ENCODE measurements at places on chromosomes 7 and 10.

GRCh38 chr10:86712317-86712707 lies 44.0 kb downstream of the LDB3 start:
- DNase-seq = no peak

DNA sequence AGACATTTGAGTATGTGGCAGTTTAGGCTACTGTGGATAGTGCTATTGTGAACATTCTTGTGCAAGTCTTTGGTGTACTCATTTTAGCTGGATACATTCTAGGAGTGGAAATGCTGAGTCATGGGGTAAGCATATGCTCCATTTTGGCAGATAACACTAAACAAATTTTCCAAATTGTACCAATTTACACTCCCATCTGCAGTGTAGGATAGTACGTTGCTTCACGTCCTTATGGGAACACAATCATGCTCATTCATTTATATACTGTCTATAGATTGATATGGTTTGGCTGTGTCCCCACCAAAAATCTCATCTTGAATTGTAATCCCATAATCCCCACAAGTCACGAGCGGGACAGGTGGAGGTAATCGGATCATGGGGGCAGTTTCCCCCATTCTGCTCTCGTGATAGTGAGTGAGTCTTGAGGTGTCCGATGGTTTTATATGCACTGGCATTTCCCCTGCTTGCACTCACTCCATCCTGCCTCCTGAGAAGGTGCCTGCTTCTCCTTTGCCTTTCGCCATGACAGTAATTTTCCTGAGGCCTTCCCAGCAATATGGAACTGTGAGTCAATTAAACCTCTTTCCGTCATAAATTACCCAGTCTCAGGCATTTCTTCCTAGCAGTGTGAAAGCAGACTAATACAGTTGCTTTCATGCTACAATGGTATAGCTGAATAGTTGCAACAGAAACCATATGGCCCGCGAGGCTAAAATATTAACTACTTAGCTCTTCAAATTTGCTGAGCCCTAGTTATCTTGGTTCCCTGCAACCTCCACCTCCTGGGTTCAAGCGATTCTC lies 25.6 kb downstream of the RNF216 start:
- no peak for DNase-seq

- DNase-seq = no peak
Measured at GRCh38 chr7:7535691-7536090, at the start of gene COL28A1. Gene COL28A1, minus strand, starts transcription at chr7:7535873. Its CDS starts 2,998 bp downstream, at chr7:7532875.

DNA sequence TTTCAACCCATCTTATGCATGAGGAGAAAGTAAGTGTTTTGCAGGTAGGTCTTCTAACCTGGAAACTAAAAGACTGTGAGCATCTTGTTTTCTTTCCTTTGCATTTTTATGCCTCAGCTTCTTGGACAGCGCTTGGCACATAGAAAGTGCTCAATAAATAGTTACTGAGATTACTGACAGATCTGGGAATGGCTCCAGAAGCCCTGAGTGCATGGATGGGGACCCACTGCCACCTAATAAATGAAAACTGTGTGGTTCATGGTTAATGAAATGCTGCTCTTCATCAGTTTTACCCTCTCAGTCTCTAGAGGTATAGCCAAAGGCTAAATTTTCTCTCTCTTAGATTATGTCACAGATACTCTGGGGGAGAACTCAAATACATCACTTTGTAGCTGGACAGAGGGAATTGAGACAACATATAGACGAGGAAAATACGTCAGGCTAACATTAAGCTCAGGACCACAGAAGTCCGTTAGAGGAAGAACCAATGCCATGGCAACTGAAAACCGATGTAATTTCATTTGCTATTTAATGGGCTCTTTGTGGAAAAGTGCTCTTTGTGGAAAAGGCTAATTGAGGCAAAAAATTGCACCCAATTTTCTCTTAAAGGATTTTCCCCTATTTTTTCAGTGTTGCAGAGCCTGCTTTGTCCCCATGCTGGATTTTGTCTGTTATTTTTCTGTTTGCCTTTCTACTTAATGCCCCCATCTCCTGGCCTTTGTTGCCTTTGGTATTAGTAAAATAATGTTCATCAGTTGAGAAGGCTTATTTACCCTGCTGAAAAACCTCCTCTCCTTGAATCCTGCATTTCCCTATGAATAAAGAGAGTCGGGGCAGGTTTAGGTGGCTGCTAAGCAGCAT lies 17.8 kb downstream of the ASB4 start:
- DNase-seq = no peak

GRCh38 chr10:62581351-62581750 lies 207.2 kb downstream of the ZNF365 start:
- no peak for DNase-seq

- DNase-seq = no peak
Measured at GRCh38 chr10:52617346-52617745, 155.2 kb downstream of the MBL2 start.

- peak; percentile 6 for DNase-seq
Measured at GRCh38 chr10:63217120-63217605, 84.0 kb downstream of the NRBF2 start.

GRCh38 chr7:48427671-48428070 lies 256.4 kb downstream of the ABCA13 start:
- DNase-seq = no peak

DNA sequence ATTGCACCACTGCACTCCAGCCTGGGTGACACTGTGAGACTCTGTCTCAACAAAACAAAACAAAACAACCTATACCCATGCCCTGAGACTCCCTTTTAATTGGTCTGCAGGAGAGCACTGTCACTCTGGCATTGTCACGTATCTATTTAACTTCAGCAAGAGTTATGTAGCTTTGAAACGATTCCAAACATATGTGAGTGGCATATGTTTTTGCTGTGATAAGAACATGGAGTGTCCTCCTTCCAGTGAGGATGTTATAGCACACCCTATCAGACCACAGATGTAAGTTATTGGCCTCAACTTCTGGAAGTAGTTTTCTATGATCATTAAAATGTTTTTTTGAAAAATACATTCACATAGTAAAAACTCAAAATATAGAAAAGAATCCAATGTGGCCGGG lies 15.5 kb upstream of the DNAJC12 start:
- no peak for DNase-seq

GRCh38 chr7:13851736-13852135 lies 137.7 kb downstream of the ETV1 start:
- peak; percentile 72 for DNase-seq

GRCh38 chr10:118457824-118458428 lies 115.8 kb upstream of the FAM204A start:
- no peak for DNase-seq

GRCh38 chr7:145031162-145031561 lies 195.3 kb upstream of the TPK1 start:
- no peak for DNase-seq

- DNase-seq = no peak
Measured at GRCh38 chr7:42161719-42162118, 75.3 kb downstream of the GLI3 start.

GRCh38 chr10:63723741-63724140 lies 202.5 kb downstream of the REEP3 start:
- no peak for DNase-seq

GRCh38 chr10:5515948-5516761 lies 8.6 kb upstream of the CALML3 start:
- DNase-seq = no peak

- no peak for DNase-seq
Measured at GRCh38 chr10:118809357-118810220, 54.8 kb upstream of the CACUL1 start.

- no peak for DNase-seq
Measured at GRCh38 chr7:157918326-157919080, 581.7 kb downstream of the DNAJB6 start.

GRCh38 chr10:6498771-6499170 lies 81.3 kb downstream of the PRKCQ start:
- no peak for DNase-seq

GRCh38 chr10:69217119-69217754 lies 2.9 kb upstream of the HKDC1 start:
- no peak for DNase-seq

DNA sequence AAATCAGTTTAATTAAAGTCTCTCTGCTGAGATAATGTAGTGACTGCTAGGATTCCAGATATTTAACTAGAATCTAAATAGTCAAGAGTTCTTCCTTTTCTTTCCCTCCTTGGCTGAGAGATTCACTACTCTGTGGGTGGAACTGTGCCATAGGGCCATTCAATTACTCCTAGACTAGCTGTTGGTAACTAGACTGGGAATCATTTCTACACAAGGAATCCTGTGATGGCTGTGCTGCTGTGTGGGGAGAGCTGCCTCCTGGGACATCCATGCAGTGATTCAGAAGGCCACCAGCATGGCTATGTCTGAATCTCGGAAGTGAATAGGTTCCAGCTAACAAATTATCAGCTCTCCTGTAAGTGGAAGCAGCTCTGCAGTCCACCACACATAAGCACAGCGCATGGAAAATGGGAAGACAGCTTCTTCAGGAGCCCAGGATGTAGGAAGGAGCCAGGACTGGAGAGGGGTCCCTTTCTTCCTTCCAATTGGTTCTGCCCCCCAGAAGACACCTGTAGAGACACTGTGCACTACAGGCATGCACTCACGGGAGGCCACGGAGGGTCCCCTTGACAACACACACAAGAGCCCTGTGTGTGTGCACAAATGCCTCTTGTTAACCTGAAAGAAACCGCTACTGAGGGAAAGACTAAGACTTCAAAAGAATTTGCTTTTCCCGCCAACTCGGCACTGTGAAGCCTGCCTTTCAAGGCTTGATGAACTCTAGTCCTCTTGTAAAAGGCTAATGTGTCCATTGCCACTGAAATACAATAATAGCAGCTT lies 66.5 kb downstream of the SCRN1 start:
- DNase-seq = no peak

DNA sequence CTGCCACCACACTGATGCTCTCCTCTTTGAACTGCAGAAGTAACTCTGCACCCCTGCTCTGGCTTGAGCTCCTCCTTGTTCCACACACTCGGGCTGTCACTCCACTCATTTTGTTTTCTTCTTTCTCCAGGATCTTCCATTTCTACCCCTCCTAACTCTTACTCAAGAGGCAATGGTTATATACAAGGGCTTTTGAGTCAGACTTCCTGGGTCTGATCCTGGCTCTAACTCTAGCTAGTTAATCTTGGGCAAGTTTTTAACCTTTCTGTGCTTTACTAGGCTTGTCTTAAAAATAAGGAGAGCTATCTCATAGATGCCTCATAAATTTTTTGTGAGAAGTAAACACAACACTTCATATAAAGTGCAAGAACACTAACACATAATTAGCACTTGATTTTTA lies 45.3 kb upstream of the GNAI1 start:
- DNase-seq = no peak

GRCh38 chr10:14322526-14323188 lies 8.1 kb downstream of the FRMD4A start:
- DNase-seq = no peak

GRCh38 chr10:53315709-53316108 lies 543.1 kb upstream of the MBL2 start:
- DNase-seq = peak; percentile 17

DNA sequence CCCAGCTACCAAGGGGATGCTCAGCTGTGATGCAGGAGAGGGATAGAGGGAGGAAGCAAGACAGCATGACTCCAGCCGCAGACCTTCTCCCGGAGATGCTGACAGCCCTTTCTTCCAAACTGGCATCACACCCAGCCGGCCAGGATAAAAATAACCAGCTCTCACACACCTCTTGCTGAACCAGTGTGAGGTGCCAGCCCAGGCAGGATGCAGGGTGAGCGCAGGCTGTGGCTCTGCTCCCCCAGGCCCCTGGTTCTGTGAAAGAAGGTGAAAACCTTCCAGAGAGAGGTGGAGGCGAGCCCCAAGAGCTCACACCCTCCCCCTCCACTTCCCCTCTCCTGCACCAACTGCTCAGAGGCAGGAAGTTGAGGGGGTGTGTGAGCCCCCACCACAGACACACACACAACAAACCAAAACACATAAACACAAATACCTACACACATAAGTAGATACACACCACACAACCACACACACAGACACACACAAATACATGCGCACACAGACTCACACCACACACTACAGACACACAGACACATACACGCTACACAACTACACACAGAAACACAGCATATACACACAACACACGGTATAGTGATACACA lies 4.0 kb downstream of the GPR15LG start:
- DNase-seq = no peak

DNA sequence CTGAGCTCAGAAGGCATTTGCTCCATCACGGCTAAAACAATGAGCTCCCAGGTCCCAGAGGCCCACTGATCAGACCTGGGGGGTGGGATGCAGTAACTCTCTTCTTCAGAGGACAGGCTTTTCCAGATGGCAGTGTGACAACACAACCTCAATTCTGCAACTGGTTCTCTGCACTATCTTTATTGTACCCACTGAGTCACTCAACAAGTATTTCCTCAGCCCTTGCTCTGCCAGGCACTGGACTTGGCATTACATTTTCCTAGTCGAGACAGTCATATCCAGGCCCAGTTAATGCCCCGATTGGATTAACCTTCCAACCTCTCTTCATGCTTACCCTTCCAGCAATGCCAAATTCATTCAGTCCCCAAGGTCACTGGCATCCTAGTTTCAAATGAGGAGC lies 72.6 kb downstream of the JAZF1 start:
- no peak for DNase-seq

- no peak for DNase-seq
Measured at GRCh38 chr10:8238986-8239385, 184.5 kb downstream of the GATA3 start.

DNA sequence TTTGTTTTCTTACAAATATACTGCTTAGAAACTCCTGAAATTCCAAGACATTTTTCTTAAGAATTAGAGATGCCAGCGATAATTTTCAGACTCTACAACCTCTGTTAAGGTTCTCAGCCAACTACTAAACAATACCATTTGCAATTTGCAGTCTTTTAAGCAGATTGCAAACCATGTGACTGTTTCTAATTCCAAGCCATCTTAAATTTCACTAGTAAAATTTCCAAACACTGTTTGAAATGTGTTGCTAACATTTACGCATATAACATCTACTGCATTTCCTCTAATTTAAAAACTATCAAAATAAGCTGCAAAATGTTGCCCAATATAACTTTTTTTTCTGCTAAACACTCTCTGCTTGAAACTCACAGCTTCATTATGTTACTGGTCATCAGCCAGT lies 56.0 kb upstream of the MACROH2A2 start:
- no peak for DNase-seq

DNA sequence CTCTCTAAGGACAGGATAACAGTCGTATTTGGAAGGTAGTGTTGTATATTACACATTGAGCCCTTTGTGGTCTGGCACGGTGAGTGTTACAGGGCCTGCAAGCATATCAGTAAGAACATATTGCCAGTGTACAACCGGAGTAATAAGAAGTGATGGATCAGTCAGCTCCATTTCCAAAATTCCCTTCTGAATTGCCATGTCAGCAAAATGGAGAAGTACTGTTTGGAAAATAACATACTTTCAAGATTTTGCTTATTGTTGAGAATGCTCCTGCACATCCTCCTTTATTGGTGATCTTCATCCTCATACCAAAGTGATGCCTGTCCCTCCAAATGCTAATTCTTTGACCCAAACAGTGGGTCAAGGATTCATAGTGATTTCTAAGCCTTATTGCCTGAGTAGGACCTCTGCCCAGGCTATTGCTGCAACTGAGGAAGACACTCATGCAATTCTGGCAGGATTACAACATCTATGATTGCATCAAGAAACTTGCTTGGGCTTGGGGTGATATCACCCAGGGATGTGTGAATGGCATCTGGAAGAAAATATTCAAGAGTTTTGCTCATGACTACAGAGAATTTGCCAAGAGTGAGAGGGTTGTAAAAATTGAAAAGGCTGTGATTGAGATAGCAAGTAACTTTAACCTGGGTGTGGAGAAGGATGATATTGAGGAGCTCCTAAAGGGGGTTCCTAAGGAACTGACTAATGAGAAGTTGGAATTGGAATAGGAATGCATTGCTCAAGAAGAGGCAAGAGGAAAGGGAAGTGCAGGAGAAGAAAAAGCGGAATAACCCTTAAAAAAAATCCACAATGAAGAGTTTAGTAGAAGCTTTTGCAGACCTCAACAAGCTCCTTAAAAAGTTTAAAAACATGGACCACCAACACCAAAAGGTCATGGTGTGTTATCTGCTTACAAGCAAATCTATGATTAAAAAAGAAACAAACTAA lies 452.2 kb upstream of the SORCS1 start:
- DNase-seq = no peak

Measured in NCI-H1417 (cell line).